CD8-positive, alpha-beta T cell (primary cell): ENCODE measurements at places on chromosomes 6 and 20.

DNA sequence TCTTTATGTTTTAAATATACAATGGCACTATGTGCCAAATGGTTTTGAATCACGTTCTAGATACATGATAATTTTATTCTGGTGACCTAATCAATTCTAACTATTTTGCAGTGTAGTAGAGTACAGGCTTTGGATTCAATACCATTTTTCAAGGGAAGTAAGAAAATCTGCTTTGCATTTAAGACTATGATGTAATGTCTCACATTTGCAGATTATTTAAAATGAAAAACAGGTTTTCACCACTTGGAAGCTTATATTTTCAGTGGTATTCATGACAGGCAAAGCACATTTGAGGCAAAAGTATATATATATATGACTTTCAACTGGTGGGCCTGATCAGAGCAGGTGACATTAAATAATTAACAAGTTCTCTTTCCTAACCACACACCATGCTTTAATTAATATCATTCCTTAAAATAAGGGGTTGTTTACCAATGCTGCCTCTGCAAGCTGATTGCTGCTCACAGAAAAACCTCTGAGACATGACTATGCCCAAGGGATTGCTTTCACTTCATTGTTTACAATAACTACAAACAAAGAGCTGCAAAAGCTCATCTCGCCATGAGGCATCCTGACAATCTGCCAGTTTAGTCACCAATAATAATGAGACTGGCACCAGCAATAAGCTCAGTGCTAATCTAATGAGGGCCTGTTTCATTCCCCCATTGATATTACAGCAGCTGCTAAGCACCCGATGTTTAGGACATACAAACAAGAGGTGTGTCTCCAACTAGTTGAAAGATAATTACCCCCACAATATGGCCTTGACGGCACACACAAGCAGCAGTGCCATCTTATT lies 1176.0 kb upstream of the GJE1 start:
- DNase-seq = no peak

- DNase-seq = no peak
Measured at GRCh38 chr6:35473075-35473849, 5.1 kb downstream of the RPL10A start.

GRCh38 chr6:122647765-122648164 lies 37.6 kb downstream of the PKIB start:
- no peak for DNase-seq

GRCh38 chr6:131568726-131569125 lies 4.3 kb upstream of the ARG1 start:
- DNase-seq = no peak

- DNase-seq = no peak
Measured at GRCh38 chr6:169288591-169288990, 34.9 kb upstream of the THBS2 start.

- no peak for DNase-seq
Measured at GRCh38 chr6:75167325-75167724, 38.5 kb downstream of the COL12A1 start.

DNA sequence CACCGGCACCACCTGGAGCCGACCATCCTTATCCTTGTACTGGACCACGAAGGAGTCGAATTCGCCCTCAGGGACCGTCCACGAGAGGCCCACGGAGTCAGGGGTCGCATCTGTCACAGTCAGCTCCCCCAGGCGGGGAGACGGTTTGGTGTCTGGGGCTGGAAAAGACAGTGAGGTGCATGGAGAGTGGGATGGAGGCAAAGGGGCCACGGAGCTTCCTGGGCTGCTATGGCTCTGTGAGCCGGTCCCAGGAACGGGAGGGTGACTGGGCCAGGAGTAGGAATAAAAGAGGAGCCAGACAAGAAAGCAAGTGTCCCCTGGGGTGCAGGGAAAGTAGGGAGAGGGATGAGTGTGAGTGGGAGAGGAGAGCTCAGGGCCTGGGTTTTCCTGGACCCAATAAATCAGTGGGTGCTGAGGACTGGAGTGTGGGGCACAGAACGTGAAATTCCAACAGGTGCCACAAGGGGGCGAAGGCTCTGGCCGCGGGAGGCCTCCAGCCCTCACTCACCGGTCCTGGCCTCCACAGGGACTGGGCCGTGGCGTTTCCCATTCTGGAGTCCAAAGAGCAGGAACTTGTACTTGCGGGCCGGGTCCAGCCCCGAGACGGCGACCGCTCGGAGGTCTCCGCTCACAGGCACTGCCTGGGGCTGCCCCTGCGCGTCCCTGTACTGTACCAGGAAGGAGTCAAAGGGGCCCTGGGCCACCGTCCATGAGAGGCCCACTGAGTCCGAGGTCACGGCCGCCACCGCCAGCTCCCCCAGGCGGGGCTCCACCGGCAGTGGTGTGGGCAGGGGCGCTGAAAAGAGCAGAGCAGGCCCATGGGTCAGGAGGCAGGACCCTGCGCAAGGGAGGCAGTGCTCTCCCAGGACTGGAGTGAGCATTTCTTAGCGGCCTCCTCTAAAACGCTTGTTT lies 9.9 kb downstream of the CYP21A2 start:
- DNase-seq = peak; percentile 77

GRCh38 chr6:20312606-20313005 lies 89.1 kb upstream of the E2F3 start:
- DNase-seq = no peak

GRCh38 chr6:83061190-83061589 lies 4.5 kb downstream of the UBE3D start:
- DNase-seq = no peak

- DNase-seq = no peak
Measured at GRCh38 chr6:149065658-149066556, 251.6 kb upstream of the TAB2 start.

GRCh38 chr6:20806669-20807068 lies 272.4 kb downstream of the CDKAL1 start:
- DNase-seq = no peak

GRCh38 chr6:71967436-71967835 lies 81.1 kb downstream of the RIMS1 start:
- DNase-seq = no peak

DNA sequence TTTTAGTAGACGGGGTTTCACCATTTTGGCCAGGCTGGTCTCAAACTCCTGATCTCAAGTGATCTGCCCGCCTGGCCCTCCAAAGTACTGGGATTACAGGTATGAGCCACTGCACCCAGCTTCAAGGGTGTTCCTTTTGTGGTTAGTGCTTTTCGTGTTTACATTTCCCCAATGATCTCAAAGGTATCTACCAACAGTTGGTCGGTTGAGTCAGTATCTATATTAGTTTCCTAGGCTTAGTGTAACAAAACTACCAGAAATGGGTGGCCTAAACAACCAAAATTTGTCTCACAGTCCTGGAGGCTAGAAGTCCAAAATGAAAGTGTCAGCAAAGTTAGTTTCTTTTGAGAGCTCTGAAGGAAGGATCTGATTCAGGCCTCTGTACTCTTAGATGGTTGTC lies 30.1 kb downstream of the CASP8AP2 start:
- DNase-seq = no peak
